ENCODE measurements at places on chromosomes 13 and 19.

DNA sequence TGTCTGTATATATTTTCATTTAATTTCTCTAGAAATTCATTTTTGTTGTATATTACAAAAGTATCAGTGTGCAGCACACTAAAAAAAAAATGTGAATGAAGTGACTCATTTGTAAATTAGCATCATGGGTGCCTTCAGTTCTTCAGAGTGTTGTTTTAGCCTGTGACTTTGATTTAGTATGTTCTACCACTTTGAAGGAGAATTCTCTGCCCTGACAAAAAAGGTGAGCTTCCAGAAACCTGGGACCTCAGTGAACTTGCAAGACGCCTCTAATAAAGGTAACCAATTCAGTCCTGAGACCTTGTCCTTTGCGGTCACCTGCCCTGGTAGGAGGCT lies 2.4 kb downstream of the METTL21C start:
- no peak for DNase-seq

DNA sequence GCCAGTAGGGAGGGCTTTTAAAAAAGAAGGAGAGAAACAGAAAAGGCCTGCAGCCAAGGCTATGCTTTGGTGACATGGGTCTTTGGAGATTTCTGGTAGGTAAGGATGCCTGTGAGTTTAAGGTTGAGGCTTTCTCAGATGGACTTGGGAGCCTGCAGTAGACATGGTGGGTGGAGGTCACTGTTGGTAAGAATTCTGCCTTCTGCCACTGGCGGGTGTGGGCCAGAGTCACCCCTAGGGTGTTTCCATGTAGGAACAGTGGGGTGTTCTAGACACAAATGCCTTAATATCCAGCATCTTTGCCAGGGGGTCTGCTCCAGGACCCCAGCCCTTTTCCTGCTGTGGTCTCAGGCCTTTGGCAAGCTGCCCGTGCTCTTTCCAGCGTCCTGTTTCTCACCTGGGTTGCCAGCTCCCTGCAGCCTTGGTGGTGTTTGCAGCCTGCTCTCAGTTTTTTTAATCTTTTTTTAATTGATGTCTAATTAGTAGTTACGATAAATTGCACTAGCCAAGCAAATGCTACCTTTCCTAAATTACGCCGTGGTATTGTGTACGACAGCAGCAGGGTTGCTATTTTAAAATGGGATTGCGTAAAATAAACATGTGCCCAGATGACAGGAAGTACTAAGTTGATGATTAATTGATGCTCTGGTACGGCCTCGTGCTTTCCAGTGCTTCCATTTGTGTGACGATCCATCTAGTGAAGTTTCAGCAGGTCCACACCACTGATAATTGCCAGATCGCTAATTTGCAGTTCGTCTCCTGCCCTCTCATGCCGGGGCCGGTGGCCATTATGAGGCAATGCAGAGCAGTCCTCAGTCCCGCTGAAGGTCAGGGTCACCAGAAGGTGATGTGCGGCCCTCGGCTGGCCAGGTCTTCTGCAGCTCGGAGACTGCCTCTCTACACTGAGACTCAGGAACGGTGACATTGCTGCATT lies 35.3 kb upstream of the NPAS1 start:
- DNase-seq = no peak

DNA sequence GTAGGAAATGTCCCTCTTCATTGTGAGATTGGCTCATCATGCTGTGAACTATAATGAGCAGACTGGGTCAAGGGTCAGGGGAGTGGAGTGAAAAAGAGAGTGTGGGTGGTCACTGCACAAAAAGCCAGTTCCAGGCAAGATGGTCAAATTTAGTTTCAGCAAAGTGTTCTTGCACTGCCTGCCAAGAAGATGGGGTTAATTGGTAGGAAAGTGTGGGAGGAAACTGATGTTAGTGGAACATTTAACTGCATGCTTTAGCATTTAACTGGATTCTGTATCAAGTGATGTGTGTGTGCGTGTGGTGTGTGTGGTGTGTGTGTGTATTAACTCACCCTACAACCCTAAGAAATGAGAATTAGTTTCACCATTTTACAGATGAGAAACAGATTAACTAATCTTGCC lies 131.6 kb downstream of the COG6 start:
- DNase-seq = no peak

- no peak for DNase-seq
These were observed 160.2 kb downstream of the PDS5B start for GRCh38 chr13:32746474-32746873.

DNA sequence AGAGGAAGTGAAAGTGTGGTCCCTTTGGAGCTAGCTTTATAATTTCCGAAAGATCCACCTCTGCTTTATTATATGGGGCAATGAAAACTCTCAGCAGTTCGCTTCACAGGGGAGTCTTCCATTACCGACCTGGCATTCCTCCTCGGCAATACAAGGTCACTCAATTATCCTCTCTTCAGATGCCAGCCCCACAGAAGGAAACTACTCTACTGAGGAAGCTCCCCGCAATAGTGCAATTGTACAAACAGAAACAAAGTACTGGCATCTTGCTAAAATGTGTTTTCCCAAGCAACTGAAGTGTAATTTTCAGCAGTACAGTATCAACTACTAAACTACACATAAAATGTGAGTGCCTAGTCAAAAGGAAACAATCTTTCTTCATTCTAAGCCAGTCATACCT lies 702.0 kb downstream of the PCDH9 start:
- no peak for DNase-seq

DNA sequence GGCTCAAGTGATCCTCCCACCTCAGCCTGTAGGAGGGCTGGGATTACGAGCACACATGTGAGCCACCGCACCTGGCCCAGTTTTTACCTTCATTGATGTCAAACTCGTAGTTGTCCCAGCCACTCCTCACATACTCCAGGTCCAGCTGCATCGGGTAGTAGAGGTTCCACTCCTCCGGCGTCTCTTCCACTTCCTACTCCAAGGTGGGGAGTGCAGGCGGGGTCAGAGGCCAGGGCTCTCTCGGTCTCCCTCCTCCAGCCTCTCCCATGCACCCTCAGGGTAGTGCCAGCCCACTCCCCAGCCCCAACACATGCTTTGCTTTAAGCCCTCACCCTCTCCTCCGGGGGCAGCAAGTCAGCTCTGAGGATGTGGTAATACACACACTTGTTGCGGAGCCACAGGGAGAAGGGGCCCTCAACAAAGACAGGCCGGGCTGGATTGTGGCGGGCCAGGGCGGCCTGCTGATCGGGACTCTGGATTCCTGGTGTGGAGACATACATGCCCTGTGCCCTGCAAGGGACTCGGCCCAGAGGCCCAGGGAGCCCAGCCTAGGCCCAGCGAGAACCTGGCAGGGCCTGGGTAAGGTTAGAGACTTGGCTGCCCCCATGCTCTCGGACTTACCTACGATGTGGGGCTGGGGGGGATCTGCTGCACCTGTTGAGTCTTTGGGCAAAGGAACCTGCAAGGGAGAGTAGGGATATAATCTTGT lies 1.9 kb upstream of the ZNF653 start:
- DNase-seq = no peak

GRCh38 chr19:34224996-34225658 lies 29.2 kb upstream of the GARRE1 start:
- peak; percentile 21 for DNase-seq

DNA sequence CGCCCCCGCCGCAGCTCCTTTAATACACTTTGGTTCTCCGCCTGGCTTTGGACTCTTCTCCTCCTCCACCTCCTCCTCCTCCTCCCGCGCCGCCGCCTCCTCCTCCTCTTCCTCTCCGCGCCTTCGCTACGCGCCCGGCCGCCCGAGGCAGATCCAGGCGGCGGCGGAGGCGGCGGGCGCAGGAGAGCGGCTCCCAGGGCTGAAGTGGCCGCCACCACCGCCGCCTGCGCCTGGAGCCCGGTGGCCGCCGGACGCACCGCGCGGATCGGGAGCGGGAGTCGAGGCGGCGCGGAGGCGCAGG lies at the start of gene ZIC2:
Gene ZIC2 (plus strand): TSS at position 50 of the 301 bp plus-strand sequence. CDS start 281 bp downstream, outside the sequence.
- no peak for DNase-seq

GRCh38 chr13:37884674-37885073 lies 15.1 kb upstream of the TRPC4 start:
- no peak for DNase-seq

DNA sequence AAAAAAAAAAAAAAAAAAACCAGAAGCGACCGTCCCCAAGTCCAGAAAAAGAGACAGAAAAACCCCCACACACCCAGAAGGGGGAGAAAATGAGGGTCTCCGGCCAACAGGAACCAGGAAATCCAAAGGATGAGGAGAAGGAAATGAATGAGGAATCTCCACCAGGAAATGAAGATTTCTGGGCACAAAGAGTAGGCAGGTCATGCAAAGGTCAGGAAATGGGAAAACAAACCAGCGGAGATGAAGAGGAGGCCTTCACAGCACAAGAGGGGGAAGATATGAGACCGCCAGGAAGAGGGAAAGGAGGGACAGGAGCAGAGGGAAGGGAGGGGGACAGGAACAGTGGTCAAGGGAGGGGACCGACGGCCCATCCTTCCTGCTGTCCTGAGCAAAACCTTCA lies 5.8 kb downstream of the TEAD2 start:
- no peak for DNase-seq

DNA sequence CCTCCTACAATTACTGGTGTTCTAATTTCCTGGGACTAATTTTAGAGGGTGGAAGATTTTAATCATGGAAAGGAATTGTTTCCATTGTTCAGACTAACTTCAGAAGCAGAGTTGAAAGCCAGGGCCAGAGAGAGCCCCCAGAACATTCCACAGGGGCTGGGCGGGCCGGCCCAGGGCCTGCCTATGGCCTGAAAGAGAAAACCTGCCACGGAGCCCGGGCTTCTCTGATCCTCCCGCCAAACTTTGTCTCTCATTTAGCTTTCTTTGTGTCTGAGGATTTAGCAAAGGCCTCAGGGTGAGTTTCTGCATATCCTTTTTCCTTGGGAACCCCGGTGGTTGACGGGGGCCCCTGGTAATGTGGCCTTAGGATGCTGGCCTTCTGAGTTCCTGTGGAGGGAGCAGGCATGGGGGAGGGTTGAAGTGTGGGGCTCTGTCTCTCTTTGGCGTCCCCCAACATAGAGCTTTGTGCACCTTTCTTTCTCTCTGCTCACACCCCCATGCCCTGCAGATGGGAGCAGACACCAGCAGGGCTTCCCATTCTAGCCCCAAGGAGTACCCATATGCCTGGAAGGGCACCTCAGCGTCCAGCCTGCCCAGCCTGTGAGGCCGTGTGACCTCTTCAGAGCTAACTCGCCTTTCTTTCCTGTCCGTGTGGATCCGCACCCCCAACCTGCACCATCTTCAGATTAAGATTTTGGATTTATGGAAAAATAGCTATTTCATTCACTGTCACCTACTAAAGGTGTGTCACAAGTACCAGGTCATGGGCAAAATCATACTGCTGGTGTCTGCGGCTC lies 539.5 kb downstream of the FGF9 start:
- DNase-seq = no peak

- no peak for DNase-seq
These were observed 1.6 kb downstream of the ZNF546 start for GRCh38 chr19:39998501-39998900.

DNA sequence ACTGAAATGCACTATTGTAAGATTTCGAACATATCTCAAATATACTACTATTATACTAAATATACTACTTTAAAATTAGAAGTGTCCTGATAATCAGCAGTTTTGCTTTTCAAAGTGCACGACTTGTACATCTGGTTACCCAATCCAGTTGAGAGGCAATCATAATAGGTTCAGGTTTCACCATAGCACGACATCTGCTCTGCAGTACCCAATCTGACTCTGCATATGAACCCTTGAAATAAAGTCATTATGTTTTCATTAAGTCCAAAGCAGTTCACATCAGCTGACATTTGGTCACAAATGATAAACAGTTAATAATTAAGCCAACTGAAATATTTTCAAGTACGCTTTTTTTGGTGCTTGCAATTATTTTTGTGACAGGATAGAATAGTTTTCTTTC lies 90.6 kb downstream of the PCDH9 start:
- no peak for DNase-seq

DNA sequence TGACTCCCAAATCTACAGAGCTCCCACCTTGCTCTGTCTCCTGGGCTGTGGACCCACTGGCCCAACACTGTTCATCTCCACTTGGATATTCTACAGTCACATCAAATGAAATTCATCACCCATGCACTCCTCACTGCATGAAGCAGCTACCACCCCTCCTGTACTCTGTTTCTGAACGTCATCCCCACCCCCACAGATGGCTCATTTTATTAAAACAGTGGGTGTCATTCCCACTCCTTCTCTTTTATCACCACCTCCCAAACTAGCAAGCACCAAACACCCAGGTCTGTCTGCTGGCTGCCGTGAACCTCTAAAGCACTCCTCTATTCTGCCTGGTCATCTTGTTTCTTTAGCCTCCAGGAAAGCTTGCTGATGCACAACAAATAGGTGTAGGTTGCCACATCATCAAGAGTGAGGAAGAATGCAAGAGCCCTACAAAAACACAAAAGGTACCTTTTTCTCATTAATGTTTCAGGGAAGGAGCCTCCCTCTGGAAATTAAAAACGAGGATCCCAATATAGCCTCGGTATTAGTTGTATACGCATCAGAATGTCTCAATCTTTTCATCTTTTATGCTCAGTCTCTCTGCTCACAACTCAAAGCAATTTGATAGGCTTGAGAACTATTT lies 91.8 kb downstream of the MIPEP start:
- no peak for DNase-seq

- DNase-seq = no peak
These were observed 9.8 kb upstream of the CPB2 start for GRCh38 chr13:46114613-46115012.

DNA sequence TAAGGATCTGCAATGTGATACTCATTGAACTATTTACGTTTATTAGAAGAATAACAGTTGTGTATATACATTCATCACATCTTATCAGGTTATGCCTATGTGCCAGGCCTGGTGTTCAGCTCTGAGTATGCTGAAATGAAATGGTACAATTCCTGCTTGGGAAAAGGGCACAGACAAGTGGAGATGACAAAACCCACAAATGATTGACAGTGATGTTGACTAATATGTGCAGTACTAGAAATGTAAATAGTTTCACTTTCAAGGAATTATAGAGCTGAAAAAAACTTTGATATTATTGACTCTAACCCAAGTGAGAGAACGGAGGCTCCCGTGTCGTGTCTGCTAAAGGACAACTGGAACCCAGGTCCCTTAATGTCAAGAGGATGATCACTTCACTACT lies 386.8 kb upstream of the DACH1 start:
- DNase-seq = no peak

- peak; percentile 77 for DNase-seq
These were observed 699 bp downstream of the MEGF8 start for GRCh38 chr19:42325896-42326771.

DNA sequence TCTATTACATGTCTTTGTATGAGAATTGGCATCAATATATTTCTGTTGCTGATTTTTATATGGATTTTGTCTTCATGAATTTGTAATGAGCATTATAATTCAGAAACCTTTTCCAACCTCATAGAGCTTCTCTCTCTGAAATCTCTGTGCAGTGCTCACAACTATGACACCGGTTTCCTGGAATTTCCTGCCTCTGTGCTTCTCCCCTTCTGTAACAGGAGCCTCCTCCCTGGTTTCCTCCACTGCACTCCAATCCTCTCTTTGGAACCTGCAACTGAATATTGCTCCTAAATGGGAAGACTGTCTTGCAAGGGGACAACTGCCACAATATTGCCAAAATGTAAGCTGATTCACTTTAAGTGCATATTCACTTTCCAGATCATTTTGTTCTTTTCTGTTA lies 1147.9 kb downstream of the UQCRFS1 start:
- DNase-seq = no peak

- peak; percentile 77 for DNase-seq
These were observed 1.0 kb upstream of the CEACAM1 start for GRCh38 chr19:42529248-42529764.

GRCh38 chr13:48403151-48403631 lies 9.7 kb downstream of the LPAR6 start:
- DNase-seq = peak; percentile 31

GRCh38 chr19:13112555-13112954 lies 4.0 kb downstream of the TRMT1 start:
- DNase-seq = no peak

- DNase-seq = no peak
These were observed 8.3 kb downstream of the SNRPA start for GRCh38 chr19:40759352-40759751.

- no peak for DNase-seq
These were observed 7.9 kb downstream of the MLLT1 start for GRCh38 chr19:6271721-6272410.
